ENCODE measurements at places on chromosomes 5 and 9. TPM values are rescaled to one million over a fixed set of nuclear protein-coding genes. Genes with fewer than 3 reads are reported as not detected.

PPP6C gene
- 45.6 TPM for polyA plus RNA-seq

CLIC3 gene
- polyA plus RNA-seq = 1.4 TPM

NRG2 gene
- 2.0 TPM for polyA plus RNA-seq

PCDHA6 gene
- polyA plus RNA-seq = 0.26 TPM

FGFR4 gene
- 47.0 TPM for polyA plus RNA-seq

All from left renal pelvis (tissue), 4 donors.